ENCODE measurements at places on chromosomes 6 and 20.

DNA sequence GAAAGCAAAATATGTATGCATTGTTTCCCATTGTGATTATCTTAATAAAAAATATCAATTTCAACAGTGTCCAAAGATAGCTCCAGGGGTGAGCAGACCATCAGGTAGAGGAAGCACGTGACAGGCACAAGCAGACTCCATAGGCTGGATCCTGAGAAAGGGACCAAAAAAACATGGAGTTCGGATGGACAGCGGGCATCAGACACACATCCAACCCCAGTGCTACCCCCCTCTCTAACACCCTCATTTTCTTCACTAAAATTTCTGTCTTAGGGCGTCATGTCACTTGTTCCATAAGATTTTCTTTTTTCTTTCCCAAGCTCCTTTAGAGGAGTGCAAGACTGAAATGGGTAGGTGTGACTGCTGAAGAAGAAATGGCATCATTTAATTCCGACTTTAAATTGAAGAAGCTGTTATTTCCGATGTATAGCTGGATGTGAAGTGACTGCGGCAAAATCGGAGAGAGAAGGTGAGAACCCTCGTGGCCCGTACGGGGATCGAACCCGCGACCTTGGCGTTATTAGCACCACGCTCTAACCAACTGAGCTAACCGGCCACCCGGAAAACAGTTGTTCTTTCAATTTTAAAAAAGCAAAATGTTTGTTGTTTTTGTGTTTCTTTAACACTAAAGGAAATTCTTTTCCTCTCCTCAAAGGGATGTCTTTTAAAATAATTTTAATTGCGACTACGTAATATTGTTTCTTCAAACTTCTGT is 10.3 kb upstream of the PRSS16 start:
- DNase-seq = peak; percentile 57

DNA sequence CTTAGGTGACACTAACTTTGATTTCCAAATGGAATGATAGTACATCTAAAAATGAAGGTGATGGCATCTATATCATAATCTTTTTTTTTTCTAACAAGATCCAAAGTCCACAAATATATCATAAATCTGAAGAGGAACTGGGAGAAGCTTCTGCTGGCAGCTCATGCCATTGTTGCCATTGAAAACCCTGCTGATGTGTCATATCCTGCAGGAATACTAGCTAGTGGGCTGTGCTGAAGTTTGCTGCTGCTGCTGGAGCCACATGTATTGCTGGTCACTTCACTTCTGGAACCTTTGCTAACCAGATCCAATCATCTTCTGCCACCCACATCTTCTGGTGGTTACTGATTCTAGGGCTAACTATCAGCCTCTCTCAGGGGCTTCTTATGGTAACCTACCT is 27.4 kb upstream of the KHDC1 start:
- DNase-seq = peak; percentile 63

DNA sequence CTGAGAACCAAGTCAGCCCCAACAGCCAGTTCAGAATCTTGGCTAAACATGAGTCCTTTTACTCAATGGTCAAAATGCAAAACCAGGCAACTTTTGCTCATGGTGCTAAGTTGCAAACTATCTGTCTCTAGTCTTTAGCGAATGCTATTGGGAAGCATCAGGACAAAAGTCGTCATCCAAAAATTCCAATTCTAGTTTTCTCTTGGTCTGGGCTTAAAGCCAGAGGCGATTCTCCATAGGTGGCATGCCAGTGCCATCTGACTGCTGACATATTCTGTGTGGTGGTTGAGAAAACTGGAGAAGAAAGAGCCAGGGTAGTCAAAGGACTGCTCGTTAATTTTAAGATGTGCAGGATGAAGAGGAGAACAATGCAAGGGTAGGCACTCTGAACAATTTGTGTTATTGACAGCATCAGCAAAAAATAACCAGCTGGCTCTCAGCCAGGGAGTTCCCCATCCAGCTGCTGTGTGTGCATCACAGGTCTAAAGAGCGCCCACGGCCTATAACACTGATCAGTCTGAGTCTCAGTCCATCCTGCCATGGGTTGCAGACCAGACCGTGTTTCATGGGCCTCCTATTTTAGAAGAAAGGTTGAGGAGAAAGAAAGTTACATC is 313.6 kb downstream of the ALDH8A1 start:
- DNase-seq = no peak

DNA sequence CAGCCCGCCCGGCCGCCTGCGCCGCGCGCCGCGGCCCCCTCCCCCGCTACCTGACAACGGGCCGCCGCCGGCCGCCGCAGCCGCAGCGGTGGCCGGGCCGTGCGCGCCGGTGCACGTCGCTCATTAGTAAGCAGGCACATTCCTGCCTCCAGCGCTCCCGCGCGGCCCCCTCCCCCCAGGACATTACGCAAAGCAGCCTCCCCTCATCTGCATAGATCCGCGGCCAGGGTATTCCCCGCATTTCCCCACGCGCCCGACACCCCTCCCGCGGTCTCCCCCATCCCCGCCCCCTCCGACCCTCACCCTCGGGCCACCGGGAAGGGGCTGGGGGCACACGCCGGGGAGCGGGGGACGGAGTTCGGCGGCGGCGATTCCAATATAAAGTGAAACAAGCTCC is at the start of gene HIVEP2:
TSS of gene HIVEP2 (minus strand) at position 128 of the 397 bp plus-strand sequence. CDS start 170,438 bp downstream, outside the sequence.
- DNase-seq = peak; percentile 86

- DNase-seq = no peak
Observed at GRCh38 chr6:116351101-116351500, 19.6 kb upstream of the DSE start.

- DNase-seq = no peak
Observed at GRCh38 chr6:161292145-161292544, 18.3 kb upstream of the AGPAT4 start.

- DNase-seq = no peak
Observed at GRCh38 chr6:66931787-66932186, 1224.8 kb upstream of the EYS start.

DNA sequence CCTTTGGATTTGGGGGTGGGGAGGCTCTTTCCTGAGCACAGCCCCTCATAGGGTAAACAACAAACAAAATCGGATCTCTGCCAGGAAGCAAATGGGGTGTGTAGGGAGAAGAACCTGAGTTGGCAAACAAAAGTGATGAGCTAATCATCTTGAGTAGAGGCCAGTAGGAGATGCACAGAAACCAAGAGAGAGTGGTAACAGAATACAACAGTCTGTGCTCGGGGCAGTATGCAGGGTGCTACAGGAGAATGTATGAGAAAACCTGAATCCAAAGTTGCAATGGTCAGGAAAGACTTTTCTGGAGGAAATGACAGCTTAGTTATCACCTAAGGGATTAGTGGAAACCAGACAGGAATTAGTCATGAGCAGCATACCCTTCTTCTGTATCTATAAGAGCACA is 177.8 kb downstream of the CDKAL1 start:
- no peak for DNase-seq

GRCh38 chr6:107401573-107401972 is 57.8 kb downstream of the PDSS2 start:
- no peak for DNase-seq

DNA sequence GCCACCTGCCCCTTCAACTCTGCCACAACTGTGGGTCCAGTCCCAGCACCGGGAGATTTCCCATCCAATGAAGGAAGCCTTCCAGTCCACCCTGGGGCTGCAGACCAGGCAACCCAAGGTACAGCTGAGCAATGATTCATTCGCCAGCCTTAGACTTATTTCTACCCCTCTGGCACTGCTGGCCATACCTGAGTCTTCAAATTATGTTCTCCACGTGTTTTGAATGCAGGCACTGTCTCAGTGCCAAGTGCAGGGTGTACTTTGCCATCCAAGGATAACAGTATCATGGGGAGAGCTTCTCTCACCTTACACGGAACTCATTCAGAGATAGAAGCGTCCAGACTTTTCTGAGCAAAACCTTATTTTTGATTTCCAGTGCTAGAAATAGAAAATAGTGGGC is 175.6 kb downstream of the ZFP64 start:
- DNase-seq = no peak

DNA sequence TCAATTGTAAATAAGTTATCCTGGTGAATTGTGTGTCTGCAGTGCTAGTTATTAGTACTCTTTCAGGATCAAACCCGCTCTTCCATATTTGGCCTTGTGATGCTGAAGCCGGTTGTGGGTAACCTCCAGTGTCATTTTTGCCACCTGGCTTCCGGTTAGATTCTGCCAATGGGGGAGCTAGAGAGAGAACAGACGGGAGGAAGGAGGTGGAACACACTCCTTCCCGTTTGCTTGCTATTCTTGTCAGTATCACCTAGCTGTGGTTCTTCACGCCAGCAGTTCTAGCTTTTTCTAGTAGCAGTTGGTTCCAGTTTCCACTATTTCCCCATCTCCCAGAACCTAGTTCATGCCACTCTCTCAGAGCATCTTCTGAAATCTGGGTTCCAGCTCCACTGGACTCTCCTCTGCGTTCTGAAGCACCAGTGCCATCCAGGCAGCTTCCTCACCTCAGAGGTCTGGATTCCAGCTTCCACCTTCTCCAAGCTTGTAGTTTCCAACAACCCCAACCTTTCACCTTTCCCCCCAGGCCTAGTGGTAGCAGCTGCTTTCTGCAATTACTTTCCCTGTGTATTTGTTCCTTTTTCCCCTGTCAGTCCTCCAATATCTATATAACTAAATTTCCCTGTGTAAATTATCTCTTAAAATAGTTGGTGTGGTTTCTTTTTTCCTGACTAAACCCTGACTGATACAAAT is 46.9 kb upstream of the LOC128125822 start:
- no peak for DNase-seq

- DNase-seq = no peak
Observed at GRCh38 chr20:47293631-47294030, 62.9 kb downstream of the ZMYND8 start.

- no peak for DNase-seq
Observed at GRCh38 chr6:153634416-153634815, 404.6 kb upstream of the OPRM1 start.

- no peak for DNase-seq
Observed at GRCh38 chr6:163094881-163095280, 319.6 kb upstream of the QKI start.

GRCh38 chr6:20700375-20700774 is 166.1 kb downstream of the CDKAL1 start:
- no peak for DNase-seq

- no peak for DNase-seq
Observed at GRCh38 chr20:58627212-58628072, 23.6 kb upstream of the STX16 start.

GRCh38 chr20:8400486-8400885 is 268.4 kb downstream of the PLCB1 start:
- no peak for DNase-seq

- no peak for DNase-seq
Observed at GRCh38 chr6:38234934-38235682, 404.6 kb downstream of the BTBD9 start.

DNA sequence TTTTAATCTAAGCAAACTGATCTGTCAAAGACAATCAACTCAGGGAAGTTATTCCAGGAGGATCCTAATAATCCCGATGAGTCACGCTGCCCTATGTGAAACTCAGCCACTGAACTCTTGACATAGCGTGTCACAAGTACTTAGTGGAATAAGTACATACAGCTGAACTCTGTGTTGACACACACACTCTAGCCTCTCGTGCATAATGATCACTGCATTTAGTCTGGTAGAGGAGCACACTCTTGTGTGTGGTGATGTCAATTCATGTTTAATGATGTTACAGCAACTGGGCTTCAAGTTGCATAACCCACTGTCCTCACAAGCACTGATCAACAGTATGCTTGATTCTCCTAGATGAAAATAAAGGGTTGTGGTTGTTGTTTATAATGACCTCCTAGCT is 148.3 kb downstream of the HACE1 start:
- peak; percentile 82 for DNase-seq

DNA sequence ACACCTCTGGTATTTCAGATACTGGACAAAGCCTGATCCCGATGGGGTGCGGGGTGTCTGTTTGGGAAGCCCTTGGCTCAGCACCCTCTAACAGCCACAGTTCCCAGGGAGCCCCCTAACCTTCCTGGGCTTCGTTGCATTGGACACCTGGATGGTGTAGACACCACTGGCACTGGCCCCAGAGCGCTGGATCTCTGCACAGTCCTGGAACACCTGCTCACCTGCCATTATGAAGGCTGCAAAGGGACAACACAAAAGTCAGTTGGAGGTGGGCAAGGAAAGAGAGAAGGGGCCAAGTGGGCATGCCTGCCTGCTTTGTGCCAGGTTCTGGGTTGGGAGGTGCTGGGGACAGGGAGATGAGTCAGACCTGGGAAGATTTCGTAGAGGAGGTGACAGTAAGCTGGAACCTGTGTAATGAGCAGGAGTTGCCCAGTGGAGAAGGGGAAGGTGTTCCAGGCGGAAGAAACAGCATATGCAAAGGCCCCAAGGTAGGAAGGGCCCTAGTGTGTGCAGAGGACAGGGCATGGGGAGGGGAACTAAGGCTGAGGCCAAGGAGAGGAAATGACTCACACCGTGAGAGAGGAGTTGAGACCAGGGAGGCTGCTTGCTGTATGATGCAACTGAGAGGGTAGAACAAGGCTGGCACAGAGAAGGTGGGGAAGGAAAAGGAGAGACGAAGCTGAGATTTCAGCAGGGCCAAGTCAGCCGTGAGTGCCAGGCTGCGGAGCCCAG is 34.9 kb downstream of the ANGPT4 start:
- peak; percentile 64 for DNase-seq

DNA sequence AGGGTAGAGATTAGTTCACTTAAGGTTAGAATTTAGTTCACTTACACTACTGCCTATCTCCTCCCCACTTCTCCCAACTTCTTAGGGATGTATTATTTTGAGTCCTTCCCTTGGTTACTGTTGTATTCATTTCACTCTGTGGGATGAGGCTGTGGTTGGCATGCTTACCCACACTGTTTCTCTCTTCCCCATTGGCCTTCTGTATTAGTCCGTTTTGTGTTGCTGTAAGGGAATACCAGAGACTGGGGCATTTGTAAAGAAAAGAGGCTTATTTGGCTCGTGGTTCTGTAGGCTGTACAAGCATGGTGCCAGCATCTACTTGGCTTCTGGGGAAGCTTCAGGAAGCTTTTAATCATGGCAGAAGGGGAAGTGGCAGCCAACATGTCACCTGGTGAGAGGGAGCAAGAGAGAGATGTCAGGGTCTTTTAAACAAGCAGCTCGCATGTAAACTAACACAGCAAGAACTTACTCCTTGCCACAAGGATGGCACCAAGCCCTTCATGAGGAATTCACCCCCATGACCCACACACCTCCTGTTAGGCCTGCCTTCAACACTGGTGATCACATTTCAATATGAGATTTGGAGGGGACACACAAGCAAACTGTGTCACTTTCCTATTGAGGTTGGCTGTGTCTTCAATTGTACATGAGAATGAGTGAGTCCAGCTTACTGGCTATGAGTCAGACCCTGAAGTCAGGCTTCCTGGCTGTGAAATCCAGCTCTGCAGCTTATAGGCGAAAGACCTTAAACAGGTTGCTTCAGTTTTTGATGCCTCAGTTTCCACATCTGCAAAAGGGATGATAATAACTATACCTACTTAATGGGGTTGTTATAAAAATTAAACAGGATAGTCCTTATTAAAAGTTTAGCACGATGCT is 53.3 kb downstream of the SYNDIG1 start:
- no peak for DNase-seq

GRCh38 chr20:49969234-49969633 is 13.5 kb upstream of the SNAI1 start:
- DNase-seq = no peak

DNA sequence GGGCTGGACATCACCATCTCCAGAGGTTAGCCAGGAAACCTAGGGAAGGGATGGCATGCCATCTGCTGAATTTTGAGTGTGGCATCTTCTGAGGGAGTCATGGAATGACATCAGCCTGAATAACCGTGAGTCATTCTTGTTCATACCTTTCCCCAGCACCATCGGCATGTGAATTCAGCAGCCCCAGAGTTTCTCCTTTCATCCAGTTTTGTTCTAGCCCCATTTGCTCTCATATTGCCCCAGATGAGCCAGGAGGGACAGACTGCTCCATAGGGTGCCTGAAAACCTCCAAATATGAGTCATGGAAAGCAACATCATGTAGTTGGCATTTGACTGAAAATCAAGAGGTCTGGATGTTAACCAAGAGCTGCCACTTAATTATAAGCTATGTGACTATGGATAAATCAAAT is 219.2 kb upstream of the SGK1 start:
- DNase-seq = peak; percentile 94
